ENCODE measurements at places on chromosomes 1 and 21.

DNA sequence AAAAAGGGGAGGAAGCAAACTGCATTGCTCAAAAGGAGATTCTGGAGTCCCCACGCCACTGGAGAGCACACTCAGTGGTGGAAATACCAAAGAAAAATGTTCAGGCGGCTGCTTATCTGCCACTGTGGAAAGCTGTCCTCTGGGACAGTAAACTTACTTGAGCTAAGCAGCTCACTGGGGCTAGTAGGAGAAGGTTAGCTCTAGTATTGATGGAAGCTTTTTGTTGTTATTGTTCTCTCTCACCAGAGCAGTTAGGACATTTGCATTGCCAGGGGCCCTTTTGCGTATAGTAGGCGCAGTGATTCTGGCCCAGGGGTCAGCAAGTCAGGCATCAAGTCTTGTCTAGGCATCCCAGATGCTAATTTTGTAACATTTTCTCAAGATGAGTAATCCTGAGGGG is 15.6 kb downstream of the BACE2 start:
- no peak for DNase-seq

DNA sequence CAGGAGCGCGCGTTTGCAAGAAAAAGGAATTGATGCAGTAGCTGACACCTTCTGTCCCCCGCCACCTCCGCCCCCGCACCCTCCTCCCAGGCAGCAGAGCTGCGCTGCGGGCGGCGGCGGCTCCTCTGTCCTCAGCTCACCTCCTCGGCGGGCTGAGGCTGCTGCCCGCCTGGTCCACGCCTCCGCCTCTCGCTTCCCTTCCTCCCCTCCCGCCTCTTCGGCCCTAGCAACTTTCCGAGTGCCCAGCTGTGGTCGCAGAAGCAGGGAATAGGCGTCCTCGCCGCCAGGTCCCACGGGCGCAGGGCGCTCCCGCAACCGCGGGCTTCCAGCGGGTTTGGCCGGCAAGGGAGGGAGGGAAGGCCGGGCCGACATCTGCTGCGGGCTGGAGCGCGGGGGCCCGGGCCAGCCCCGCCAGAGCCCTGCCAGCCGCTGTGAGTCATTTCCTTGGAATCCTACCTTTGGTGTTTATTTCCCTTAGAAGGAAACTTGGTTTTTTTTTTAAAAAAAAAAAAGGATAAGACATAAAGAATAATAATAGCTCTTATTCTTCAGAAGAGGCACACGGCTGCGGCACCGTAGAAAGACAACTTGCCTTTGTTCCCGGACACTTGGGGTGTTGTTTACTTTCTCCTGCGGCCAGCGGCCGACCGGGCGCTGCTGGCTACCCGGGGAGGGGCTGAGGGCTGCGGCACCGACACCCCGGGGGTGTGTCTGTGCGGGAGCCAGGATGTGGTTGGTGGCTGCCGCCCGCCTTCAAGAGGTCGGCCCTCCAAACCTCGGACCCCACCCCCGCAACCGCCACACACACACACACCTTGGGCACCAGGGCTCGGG is 1.1 kb downstream of the SERTAD4 start:
- DNase-seq, result peak; percentile 44

- no peak for DNase-seq
These were observed 17.8 kb downstream of the COPA start for GRCh38 chr1:160325252-160325651.

DNA sequence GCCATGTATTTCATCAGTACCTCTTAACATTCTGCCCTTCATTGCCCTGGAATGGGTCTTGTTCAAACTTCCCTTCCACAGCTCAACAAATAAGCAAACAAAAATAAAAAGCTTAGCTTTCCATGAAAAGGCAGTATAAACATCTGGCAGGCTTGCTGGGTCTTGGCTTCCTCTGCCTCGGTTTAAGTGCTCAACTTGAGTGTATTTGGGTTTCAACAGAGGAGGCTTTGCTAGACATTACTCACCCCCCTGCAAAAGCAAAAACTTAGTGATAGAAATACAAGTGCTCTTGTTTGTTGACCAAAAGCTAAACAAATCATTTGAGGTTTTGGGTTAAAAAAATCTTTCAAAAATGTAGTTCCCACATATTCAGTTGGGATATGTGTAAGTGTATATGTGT is 518.5 kb downstream of the PLPP3 start:
- DNase-seq, result no peak

GRCh38 chr1:178751046-178751445 is 26.0 kb downstream of the RALGPS2 start:
- DNase-seq, result no peak

DNA sequence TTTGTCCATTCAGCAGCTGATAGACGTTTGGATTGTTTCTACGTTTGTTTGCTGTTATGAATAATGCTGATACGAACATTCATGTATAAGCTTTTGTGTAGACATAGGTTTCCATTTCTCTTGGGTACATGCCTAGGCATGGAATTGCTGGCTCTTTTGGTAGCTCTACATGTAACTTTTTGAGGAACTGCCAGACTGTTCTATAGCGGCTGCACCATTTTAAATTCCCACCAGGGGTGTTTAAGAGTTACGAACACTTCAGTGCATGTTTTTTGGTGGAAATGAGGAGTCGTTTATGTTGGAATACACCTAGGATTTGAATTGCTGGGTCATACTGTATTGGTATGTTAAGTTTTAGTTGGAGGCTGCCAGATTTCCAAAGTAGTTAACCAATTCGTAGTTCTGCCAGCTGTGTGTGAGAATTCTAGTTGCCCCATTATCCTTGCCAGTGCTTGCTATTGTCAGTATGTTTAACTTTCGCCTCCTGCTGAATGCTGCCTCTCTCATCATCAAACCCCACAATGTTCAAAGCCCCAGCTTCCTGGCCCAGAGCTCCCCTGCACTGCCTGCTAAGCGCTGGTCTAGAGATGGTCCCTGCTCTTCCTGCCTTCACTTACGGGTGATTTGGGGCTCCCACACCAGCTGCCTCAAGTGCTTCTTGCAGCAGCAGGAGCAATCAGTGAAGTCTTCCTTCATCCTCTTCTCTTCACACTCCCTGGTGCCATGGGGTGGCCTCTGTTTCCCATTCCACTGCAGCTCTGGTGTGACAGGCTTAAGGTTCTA is 81.0 kb downstream of the MAN1C1 start:
- DNase-seq, result no peak

GRCh38 chr1:176560681-176561080 is 97.7 kb downstream of the PAPPA2 start:
- no peak for DNase-seq

GRCh38 chr1:225653463-225654276 is 747 bp upstream of the ENAH start:
- DNase-seq, result peak; percentile 67

DNA sequence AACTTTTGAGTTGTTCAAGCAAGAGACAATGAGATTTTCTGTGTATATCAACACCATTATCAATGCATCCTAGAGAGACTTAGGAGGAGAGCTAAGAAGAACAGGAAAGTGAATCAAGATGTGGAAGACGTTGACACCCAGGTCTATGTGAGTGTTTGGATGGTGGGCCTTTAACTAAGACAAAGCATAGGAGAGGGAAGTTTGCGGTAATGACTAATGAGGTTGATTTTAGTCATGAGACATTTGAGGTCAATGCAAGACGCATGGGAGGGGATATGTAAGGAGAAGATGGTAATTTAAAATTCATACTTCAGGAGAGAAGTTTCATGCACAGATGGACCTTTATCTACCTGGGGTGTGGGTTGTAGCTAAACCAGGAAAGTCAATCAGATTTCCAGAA is 269.6 kb downstream of the VAV3 start:
- no peak for DNase-seq

DNA sequence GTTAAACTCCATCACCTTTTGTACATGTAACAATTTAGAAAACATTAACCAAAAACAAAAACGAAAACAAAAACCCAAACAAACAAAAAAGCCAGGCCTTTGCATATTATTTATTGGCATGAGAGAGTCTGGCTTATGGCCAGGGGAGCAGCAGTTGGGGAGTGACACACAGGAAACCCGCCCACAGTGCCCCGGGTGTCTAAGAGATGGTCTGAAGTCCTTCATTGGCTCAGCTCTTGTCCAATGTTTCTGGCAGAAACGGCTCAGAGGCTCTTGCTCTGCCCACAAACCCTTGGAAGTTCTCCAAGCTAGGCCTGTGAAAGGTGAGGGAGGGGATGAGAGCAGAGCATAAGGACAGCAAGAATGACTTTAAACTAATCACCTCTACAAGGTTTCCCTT is 131.5 kb downstream of the CNIH3 start:
- peak; percentile 18 for DNase-seq

GRCh38 chr1:210684466-210685294 is 356.0 kb downstream of the HHAT start:
- DNase-seq, result no peak

DNA sequence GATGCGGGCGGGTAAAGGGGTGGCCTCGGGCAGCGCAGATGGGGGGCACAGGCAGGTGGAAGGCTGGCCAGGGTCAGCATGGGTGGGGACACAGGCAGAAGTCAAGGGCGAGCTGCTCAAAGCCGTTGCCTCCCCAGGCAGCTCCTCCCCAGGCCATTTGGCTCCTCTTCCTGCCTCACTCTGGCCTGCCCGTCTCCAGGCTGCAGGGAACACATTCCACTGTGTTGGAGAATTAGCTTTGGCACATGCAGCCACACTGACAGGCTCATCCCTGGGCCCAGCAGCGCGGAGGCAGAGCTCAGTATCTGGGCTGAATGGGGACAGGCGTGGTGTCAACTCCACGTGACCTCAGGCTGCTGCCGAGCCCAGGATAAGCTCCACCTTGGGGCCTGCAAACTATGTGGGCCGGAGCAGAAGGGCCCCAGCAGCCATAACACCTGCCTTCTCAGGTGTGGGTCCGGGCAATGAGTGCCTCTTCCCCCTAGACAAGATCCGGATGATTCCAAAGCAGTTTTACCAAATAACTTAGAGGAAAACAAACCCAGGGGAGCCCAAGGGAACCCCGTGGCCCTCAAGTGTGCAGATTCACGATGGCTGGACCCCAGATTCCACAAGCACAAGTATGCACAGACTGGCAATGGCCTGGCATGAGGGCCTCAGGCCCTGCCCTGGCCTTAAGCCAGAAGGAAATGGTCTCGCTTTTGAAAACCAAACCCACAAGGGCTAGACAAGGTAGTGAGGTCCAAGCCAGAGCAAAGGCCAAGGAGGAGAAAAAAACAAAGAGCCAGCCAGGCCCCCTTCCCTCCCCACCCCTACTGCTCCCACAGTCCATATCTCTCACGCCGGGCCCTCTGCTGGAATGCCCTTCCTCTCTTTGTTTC is 40.2 kb downstream of the HSPG2 start:
- peak; percentile 11 for DNase-seq

- DNase-seq, result peak; percentile 84
These were observed 37.3 kb downstream of the PABPC4 start for GRCh38 chr1:39539252-39539790.

GRCh38 chr1:159791461-159791860 is 10.7 kb downstream of the DUSP23 start:
- DNase-seq, result no peak

GRCh38 chr1:54159733-54160316 is 7.0 kb upstream of the CDCP2 start:
- DNase-seq, result no peak

- DNase-seq, result no peak
These were observed 153.5 kb downstream of the RERE start for GRCh38 chr1:8663915-8664329.

GRCh38 chr1:12600335-12600734 is 17.7 kb downstream of the DHRS3 start:
- no peak for DNase-seq

Data from G401 (cell line).